Activated CD4-positive, alpha-beta T cell treated with anti-CD3 and anti-CD28 coated beads, Interleukin-2, Interleukin-4, amounts not matched to agents 100 ng/mL and 50 ng/mL, durations not matched to agents 16 hours and 8 hours (primary cell): ENCODE measurements at places on chromosomes 5 and 9.

- DNase-seq, result no peak
These were observed 780.8 kb upstream of the ARRDC3 start for GRCh38 chr5:92163906-92164305.

DNA sequence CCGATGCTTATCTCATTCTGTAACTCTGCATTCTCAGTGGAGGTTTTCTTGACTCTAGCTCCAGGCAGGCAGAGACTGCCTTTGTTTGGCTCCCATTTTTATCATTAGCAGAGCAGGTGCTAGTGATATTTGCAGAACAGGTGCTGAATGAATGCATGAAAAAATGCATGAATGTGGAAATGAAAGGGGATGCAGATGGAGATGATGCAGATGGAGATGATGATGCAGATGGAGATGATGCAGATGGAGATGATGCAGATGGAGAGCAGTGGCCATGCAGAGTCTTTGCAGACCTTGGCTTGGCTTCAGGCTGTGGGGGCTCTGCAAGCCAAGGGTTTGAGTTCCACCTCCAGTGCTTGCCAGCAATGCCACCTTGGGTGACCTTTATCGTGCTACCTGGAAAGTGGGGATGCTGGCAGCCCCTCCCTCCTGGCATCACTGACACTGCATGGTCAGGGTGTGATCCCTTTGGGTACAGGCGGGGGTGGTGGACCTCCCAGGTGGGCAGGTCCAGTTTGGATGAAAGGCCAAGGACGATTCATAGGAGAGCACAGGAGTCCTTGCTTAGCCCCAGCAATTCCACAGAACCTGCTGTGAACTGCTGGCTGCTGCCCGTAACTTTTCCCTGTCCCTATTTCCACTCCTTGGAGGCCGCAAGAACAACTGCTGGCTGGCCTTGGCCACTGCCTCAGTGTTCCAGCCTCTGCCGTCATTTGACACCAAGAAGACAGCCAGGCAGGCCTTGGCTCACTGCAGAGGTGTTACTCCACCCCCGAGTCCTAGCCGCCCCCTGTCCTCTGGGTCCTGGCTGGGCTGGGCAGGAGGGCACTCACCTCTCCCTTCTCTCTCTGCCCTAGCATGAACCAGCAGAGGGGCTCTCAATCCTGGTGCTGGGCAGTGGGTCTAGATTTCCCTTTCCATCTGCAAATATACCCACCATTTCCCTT, 33.0 kb downstream of the ERGIC1 start:
- DNase-seq, result no peak

DNA sequence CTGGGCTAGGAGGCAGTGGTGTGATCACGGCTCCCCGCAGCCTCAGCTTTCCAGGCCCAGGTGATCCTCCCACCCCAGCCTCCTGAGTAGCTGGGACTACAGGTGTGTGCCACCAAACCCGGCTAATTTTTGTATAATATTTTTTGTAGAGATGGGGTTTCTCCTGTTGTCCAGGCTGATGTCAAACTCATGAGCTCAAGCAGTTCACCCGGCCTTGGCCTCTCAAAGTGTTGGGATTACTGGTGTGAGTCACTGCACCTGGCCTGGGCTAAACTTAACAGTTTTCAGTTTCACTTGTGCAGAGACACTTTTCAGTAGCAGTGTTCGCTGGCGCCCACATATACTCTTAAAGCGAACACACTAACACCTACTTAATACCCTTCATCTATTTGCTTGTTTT, 205.6 kb upstream of the ZNF608 start:
- DNase-seq, result peak; percentile 13

- DNase-seq, result peak; percentile 49
These were observed 129.8 kb downstream of the SLC12A2 start for GRCh38 chr5:128213340-128213739.

- DNase-seq, result no peak
These were observed 122.3 kb upstream of the PITX1 start for GRCh38 chr5:135156337-135156714.
